Thymus (tissue), 14 donors: ENCODE measurements at places on chromosomes 1 and 21.

GRCh38 chr1:218205721-218206120, 79.4 kb upstream of the RRP15 start:
- DNase-seq, result no peak

DNA sequence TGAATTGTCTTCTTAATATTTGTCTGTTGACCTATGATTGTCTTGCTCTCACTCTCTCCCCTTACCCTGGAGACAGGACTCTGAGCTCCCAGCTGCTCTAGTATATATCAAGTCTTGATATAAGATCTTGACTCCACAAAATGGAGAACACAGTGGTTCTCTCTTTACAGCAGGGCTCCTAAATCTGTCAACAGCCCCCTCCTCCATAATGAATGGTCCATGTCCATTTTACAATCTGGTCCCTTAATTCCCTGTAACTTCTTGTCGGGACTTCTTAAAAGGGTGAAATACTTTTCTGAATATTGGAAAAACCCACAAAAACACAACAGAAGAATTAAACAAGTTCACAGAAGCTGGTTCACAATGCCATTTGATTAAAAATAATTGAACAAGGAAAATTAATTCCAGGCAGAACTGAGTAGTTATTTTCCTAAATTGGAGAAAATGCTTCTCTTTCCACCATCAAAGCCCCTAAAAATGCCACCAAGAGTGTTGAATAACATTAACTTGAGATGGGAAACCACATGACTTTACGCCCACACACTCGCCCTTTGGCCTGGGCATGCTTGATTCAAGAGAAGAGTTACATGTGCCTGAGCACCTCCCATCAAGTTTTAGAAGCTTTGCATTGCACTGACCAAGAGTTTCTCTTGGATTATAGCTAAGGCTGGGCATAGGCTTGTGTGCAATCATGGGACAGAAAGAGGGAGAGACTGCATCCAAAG, 109.8 kb downstream of the TOMM20 start:
- DNase-seq, result no peak

DNA sequence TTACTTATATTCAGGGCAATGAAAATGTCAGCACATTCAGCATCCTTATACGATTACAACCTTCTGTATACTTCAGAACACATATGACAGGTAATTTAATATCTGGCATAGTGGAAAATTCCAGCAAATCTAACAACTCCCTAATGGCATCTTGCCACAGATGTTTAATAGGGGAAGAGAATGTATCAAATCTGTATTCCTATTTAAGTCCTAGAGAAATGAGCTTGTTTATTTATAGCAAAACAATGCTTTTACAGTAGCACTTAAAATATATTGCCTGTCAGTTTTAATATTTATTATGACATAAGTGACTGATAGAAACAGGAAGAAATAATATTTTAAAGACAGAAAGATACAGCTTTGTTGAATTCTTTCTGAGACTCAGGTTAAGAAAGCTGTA, 1101.8 kb upstream of the B3GALT2 start:
- DNase-seq, result no peak

DNA sequence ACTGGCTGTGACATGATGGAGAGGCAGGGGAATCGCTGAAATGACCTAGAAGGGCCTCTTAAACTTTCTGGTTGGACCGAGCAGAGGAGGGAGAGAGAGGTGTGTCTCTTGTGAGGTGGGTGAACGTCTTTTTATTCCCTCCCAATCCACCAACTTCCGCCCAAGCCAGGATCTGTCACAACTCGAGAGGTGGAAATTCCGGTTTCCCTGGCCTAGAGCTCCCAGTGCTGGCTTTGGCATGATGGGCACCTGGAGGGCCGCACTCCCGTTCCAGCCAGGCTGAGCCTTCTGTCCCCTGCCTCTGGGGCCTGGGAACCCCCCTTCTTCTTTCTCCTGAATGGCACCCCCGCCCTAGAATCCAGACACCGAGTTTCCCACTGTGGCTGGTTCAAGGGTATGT, at the start of gene SEMA4A:
Gene SEMA4A, plus strand, starts transcription at position 224 of the 400 bp plus-strand sequence. CDS start 994 bp downstream, outside the sequence.
- DNase-seq, result no peak

DNA sequence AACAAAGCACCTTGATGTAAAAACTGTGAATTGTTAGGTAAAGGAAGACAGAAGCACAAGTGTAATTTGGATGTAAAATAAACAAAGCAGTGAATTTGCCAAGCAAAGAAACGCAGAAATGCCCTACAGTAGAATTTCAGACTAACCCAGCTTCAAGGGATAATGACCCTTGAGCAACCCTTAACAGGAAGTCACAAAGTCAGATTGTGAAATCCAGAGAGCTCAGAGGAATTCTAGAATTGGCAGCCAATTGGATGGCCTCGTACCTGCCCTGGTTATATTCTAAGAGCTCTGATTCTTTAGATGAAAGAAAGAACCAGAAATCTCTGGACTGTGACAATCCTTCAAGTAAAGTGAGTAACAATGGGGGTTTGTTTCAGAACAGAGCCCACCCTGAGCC, 152.7 kb upstream of the CHRM3 start:
- no peak for DNase-seq

DNA sequence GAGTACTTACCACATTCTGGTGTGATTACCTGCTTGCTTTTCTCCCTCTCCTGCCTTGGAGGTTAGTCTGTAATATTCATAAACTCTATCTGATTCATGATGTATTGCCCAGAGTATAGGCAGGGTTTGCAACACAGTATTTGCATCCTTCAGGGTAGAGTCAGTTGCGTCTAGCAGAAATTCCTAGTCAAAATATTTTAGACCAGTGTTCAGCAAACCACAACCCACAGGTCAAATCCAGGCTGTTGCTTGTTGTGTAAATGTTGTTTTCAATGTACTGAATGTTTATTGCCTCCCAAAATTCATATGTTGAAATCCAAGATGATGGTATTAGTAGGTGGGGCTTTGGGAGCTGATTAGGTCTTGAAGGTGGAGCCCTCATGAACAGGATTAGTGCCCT, 82.9 kb downstream of the NGF start:
- DNase-seq, result no peak

DNA sequence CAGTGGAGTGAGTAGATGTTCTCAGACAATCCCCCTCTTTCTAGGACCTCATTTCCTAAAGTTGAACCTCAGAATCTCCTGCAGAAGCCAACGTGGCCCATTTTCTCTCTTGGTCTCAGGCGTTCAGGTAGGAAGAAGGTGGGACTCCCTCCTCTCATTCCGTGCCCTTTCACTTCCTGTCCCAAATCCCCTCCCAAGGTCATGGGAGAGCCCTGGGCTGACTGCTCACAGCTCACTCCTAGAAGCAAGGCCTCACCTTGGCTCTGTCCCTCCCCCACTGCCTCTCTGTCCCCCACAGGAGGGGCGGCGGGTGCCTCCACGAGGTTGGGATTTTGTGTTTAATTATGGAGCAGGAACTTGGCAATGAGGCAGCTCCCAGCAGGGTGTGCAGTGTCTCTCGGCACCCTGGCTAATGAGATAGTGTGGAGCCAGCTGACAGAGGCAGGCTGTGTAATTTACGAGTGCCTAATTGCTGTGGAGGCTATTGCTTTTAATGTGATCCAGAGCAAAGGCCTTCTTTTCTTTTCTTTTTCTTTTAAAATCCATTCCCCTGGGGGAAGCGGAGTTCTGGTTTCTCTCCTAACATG, 9.1 kb upstream of the CDK18 start:
- no peak for DNase-seq

DNA sequence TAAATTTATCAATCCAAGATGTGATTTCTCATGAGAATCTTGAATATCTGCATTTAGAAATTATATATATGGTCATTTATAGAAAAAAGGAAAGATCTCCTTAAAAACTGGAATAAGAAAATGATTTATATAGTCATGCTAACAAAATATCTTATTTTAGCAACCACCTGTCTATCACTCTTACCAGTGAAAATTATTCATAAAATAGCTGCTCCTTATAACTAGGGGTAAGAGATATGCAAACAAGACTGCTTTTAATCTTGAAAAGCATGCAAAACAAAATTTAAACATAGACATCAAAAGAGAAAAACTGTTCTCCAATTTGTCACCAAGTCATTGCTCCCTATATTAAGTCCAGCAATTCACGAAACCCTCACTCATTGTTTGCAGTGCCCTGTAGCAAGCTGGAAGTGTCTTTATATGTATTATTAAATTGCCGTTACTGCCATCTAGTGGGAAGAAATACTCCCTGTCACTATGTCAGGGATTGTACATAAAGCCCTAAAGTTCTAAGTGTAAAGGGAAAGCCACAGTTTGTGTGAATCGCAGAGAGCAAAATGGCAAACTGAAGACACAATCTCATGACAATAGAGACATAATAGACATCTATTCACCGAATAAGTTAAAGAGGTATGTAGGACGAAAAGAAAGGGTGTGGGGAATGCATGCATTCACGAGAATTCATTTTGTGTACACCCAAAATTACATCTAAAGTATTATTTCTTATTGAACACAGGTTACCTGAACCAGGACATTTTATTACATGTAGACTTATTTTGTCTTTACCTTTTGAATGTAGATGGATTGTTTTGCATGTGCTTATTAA, 600.5 kb downstream of the USP25 start:
- peak; percentile 61 for DNase-seq

- DNase-seq, result no peak
Measured at GRCh38 chr1:208135354-208135753, 108.8 kb downstream of the PLXNA2 start.

- no peak for DNase-seq
Measured at GRCh38 chr1:100266741-100267140, 725 bp downstream of the RTCA start.

DNA sequence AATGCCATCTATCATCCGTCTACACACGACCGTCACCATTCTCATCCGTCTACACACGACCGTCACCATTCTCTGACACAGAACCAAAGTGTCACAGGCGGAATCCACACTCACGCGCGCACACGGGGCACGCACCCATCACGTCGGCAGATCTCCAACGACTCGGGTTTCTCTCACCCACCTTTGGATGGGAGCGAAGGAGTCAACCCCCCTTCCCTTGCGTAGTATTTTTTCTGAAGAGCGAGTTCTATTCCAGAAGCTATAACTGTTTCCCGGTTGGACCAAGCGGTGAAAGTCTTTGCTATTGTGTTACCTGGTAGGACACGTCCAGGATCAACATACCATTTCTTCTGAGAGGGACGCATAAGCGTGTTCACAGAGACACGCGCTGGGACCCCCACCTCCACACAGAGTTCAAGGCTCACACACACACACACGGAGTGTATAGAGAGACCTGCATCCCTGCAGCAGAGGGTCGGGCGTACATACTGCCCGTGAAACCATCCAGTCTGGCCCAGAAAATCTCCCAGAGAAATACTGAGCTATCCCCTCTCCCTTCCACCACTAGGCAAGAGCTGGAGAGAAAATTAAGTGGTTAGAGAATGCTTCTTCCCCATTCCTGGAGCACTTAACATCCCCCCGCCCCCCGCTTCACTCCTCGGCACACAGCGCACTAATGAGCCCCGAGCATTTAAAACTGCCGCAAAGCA, 741 bp downstream of the DUSP10 start:
- no peak for DNase-seq

- no peak for DNase-seq
Measured at GRCh38 chr1:118461154-118461553, 276.1 kb upstream of the SPAG17 start.

- no peak for DNase-seq
Measured at GRCh38 chr1:93652323-93652949, 29.2 kb downstream of the BCAR3 start.

GRCh38 chr1:59188413-59189213, 108.3 kb upstream of the FGGY start:
- DNase-seq, result no peak

DNA sequence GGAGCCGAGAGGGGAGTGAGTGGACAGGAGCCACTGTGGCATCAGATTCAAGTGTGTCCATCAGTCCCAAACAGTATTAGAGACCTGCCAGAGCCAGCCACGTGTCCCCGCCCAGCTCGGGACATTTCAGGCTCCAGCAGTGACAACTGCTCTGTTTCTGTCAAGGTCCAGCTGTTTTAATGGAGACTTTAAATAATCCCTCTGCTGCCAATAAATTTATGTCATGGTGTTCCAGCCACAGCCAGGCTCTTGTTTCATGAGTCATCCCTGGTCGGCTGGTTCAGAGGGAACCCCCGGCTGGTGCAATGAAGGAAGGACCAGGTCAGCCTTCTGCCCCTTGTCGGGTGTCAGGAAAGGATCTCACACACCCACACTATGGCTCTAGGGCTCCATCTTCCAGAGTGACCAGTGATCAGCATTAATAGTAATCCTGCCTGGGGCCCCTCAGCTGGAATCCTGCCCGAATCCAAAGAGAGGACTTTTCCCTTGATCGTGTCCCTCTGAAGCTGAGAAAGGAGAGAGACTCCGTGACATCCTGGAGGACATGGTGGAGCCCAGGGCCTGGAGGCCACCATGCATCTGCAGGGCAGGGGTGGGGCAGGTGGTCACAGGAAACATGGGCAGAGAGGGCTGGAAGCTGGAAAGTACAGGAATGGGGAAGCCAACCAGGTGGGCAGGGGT, 197.3 kb downstream of the MATN1 start:
- DNase-seq, result no peak

DNA sequence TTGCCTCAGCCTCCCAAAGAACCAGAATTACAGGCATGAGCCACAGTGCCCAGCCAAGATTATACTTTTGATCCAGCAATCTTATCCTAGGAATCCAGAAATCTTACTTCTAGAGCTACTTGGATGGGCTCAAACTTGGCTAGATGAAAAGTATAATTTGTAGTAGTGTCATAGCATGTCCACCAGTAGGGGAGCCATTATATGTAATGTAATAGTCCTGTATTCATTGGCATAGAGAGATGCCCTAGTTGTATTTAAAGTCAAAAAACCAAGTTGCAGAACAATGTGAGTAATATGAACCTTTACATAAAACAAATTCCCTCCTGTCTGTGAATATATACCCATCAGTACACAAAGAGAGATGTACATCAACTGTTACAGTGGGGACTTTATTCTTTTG, 83.9 kb downstream of the NOS1AP start:
- DNase-seq, result no peak

DNA sequence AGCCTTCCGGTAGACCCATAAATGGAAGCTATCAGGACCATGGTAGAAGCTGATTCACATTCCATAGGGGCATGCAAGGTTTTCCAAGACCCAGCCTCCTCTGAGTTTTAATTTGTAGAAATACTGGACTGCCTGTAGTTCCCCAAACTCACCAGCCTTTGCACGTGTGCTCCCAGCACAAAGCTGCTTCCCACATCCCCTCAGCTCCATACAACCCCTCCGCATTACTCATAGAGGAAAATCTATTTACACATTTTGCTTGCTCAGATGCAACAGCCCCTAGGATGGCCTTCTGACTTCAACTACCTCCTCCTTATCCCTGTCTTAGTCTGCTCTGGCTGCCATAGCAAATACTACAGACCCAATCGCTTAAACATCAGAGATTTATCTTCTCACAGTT, 336.2 kb downstream of the SETD4 start:
- DNase-seq, result no peak
